ENCODE measurements at places on chromosomes 2 and 18. TPM values are rescaled to one million over a fixed set of nuclear protein-coding genes. Genes with fewer than 3 reads are reported as not detected.

GRCh38 chr2:97844311-97844859 is 131.0 kb downstream of the ZAP70 start:
- peaks cover 5% of the 10 kb centered on the region for H3K36me3 ChIP-seq
- no peaks in the 10 kb centered on the region for H3K4me1 ChIP-seq
- H3K27ac ChIP-seq, result no peak overlapping the region
- no peaks in the 10 kb centered on the region for H3K27me3 ChIP-seq

GRCh38 chr2:99597616-99598015 is 107.8 kb upstream of the REV1 start:
- H3K27me3 ChIP-seq, result no peaks in the 10 kb centered on the region
- DNase-seq, result no peak
- H3K4me1 ChIP-seq, result no peaks in the 10 kb centered on the region
- no peak overlapping the region for H3K4me3 ChIP-seq
- H3K27ac ChIP-seq, result no peak overlapping the region

DNA sequence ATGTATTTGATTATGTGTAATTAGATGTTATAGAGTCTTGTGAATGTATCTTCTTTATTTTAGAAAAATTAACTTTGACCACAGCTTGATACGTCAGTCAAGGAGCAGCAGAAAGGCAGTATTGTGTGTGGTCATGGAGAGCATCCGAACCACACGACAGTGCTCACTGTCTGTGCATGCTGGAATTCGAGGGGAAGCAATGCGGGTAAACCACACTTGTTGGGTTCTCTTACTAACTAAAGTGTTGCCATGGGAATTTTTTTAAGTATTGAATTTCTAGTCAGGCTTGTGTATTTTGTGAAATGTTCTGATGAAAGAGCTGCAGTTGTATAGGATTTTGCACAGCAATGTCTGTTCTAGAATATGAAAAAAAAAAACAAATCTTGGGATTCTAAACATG is 4.8 kb downstream of the PJVK start:
- no peak overlapping the region for H3K4me3 ChIP-seq
- H3K4me1 ChIP-seq, result no peaks in the 10 kb centered on the region
- H3K27ac ChIP-seq, result no peak overlapping the region
- H3K27me3 ChIP-seq, result no peaks in the 10 kb centered on the region

DNA sequence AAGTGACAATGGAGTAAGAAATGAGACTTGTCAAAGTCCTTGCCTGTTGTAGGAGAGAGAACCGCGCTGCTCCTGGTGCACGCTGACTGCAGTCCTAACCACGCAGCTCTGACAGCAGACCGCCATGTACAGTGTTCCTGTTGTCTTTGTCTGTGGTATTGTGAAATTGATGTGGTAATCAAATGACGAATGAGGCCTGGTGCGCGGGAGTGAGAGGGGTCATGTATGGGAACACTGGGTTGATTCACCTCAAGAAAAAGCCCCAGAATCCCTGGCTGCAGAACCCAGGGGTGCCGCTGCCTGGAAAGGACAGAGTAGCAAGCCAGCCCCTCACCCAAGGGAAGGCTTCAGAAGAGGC is 64.0 kb downstream of the INPP4A start:
- DNase-seq, result no peak
- H3K4me3 ChIP-seq, result no peak overlapping the region
- H3K4me1 ChIP-seq, result peaks cover 12% of the 10 kb centered on the region
- peaks cover under 1% of the 10 kb centered on the region for H3K36me3 ChIP-seq
- H3K27me3 ChIP-seq, result no peaks in the 10 kb centered on the region

IL1R1 gene
- total RNA-seq, result 95.9 TPM

PID1 gene
- total RNA-seq, result 9.4 TPM

GRCh38 chr18:65748321-65748720 is 2.5 kb upstream of the CDH7 start:
- DNase-seq, result no peak
- H3K36me3 ChIP-seq, result no peaks in the 10 kb centered on the region
- H3K27me3 ChIP-seq, result no peaks in the 10 kb centered on the region
- H3K27ac ChIP-seq, result no peak overlapping the region

- no peaks in the 10 kb centered on the region for H3K27me3 ChIP-seq
- H3K27ac ChIP-seq, result no peak overlapping the region
- no peaks in the 10 kb centered on the region for H3K4me1 ChIP-seq
- no peaks in the 10 kb centered on the region for H3K36me3 ChIP-seq
- no peak overlapping the region for H3K4me3 ChIP-seq
- DNase-seq, result no peak
Observed at GRCh38 chr2:234422273-234422732, 74.6 kb downstream of the ARL4C start.

KIAA2012 gene
- not detected for total RNA-seq

DNA sequence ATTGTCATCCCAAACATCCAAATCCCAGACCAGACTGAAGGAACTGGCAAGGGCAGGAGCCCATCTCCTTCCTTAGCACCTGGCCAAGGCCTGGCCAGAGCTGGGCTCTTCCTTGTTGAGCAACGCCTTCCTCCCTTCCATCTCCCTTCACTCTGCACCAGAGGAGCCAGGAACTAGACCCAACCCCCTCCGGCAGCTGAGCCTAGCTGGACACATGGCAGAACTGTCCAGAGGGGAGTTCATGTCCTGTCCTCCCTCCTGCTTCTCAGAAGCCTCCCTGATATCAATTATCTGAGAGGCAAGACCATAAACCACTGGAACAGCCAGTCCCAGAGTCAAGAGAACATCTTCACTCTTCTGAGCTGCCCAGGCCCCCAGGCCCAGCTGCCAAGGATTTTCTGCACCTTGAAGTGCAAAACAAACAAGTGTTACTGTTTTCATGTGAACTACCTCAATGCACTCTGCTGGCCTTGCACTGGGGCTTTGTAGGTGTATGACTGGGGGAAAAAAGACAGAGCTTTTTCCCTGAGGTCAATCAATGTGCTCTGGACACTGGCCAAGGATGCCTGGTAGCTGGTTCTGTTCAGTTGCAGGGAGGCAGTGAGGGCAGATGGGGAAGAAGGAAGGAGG is 107.6 kb upstream of the MSH6 start:
- H3K4me3 ChIP-seq, result no peak overlapping the region
- H3K27ac ChIP-seq, result no peak overlapping the region
- H3K4me1 ChIP-seq, result no peaks in the 10 kb centered on the region
- no peaks in the 10 kb centered on the region for H3K36me3 ChIP-seq
- no peak for DNase-seq
- no peaks in the 10 kb centered on the region for H3K27me3 ChIP-seq
